Stimulated activated CD4-positive, alpha-beta T cell treated with anti-CD3 and anti-CD28 coated beads, Interleukin-1b, Interleukin-23, amount 100 ng/mL, for 1 hour (primary cell): ENCODE measurements at places on chromosomes 5 and 9.
A peak's percentile ranks its signal among the peaks of the same experiment; 100 is the strongest.

DNA sequence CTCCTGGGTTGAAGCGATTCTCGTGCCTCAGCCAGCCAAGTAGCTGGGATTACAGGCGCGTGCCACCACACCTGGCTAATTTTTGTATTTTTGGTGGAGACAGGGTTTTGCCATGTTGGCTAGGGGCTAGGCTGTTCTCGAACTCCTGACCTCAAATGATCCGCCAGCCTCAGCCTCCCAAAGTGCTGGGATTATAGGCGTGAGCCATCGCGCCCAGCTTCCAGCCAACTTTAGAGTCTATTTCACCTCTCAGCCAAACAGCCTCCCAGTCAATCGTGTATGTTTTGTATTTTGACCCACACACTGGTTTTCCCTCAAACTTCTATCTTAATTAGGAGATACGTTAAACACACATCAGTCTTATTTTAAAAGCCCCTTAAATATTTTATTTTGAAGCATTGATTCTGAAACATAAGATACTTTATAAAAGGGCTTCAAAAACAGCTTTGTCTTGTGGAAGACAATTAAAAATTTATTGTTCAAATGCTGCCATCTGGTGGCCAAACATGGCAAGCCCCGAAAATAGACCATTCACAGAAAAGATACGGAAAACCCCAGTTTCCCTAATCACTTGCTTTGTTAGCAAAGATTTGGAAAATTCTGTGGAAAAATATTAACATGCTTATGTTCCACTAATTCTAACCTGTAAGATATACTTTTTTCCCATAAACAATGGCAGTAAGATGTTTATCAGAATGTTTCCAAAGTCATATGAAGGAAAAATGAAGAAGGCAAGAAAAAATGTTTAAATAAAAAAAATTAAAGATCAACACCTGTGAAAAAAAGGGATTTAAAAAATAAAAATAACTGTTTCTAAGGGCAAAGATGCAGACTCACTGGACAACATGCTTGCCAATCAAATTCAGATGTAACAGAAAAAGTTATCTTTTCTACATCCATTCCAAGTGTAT is 33.1 kb downstream of the APTX start:
- peak; percentile 39 for DNase-seq

DNA sequence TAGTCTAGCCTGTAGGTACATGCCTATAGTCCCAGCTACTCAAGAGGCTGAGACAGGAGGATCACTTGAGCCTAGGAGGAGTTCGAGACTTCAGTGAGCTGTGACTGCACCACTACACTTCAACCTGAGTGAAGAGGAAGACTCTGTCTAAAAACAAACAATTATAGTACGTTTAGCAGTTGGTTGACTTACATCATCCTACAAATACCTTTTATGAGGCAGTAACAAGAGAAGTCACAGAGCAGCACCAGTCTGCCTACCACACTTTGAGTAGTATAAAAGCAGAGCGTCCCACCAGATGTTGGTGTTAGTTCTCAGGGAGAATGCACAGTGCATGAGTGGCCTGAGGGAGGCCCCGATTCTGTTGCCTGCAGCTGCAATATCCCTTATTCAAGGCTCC is 16.1 kb downstream of the ZFR start:
- DNase-seq = no peak

GRCh38 chr5:52805615-52806014 is 17.9 kb downstream of the ITGA1 start:
- no peak for DNase-seq

DNA sequence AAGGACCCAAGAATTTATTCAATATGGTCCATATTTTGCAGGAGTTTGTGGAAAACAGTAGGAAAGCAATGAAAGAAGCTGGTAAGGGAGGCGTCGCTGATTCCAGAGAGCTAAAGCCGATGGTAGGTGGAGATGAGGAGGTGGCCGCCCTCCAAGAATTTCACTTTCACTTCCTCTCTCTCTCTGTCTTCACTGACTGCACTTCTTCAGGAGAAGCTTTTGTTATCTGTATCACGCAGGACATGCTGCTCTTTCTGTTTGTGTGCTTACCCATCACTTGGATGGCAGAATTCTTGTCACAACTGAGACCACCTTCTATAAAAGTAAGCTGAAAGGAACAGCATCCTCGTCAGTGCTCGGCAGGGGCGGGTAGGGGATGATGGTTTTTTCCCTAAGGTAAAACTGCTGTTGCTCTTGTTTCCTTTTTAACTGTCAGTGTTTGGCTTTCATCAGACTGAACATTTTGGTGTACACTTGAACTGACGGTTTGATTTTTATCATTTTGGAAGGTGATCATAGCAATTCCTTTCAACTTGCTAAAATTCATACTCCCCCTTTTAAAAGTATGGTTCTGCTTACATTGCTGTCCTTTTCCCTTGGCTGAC is 62.4 kb upstream of the FSD1L start:
- no peak for DNase-seq

GRCh38 chr5:157481666-157482065 is 21.7 kb downstream of the NIPAL4 start:
- DNase-seq = no peak

GRCh38 chr9:96217294-96217707 is 84.7 kb downstream of the HSD17B3 start:
- no peak for DNase-seq

- no peak for DNase-seq
These were observed 47.6 kb upstream of the GRHPR start for GRCh38 chr9:37374892-37375291.

DNA sequence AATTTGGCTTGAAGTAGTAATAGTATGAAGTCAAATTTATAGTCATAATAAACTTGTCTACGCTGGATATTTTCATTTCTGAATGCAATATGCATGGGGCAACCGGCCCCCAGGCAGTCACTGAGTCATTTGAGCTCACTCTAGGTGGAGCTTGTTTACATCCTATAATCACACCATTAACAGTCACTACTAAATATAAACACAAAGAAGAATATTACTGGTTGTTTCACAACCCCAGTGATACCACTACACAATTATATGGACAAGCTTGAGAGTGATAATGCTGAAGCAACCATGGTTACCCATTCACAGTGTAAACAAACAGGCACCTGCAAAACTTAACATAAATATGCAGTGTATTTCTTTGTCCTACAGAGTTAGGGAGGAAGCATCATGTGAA is 68.7 kb downstream of the MARCHF3 start:
- DNase-seq = no peak
